ENCODE measurements at places on chromosomes 12 and 14.

DNA sequence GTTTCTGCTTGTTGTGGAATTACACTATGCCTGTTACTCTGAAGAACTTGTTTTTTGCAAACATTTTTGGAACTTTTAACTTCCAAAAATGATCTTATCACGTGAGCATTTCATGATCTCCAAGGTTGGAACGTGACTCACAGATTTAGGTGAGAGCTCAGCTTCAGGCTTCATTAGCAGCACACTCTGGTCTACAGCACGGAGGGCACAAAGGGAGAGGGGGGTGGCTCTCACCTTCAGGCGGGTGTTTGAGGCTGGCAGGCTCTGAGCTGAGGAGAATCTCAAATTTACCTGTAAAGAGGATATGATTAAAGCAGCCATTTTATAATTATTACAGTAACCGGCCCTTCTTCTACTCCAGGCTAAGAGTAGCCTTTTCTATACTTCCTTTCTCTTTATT is 45.3 kb upstream of the PZP start:
- DNase-seq = no peak

DNA sequence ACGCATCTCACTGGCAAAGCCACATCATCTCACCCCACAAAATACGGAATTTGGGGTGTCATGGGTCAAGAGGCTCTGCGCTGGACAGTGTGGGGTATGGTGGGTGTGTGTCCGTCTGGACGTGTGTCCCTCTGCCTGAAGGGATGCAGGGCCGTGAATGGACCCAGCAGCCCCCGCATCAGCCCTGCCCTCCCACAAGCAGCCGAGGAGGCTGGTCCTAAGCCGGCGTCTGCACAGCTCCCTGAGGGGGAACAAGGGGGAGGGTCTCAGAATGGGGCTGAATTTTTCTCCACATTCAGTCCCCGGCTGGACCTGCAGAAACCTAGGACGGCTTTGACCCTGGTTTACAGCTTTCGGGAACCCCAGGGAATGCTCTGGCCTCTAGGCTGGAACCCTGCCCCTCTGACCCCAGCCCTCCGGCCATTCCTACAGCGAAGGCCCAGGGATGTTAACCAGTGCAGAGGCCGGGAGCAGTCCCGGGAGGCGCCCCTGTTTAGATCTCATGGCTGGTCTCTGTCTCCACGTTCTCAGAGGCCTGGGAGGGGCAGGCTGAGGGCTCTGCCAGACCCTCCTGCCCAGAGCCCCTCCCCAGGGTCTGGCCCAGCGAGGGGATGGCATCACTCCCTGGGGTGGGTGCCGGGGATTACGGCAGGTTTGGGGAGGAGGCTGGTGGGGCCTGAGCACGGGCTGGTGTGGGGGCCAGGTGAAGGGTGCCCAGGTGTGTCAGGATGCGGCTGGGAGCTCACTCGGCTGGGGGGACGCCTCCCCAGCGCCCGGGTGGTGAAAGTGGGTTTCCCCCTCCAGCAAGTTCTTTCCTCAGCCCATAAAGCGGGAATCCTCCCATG is 156.5 kb upstream of the C14orf180 start:
- DNase-seq = no peak

GRCh38 chr12:123064366-123064765 is 83.9 kb downstream of the ARL6IP4 start:
- no peak for DNase-seq

- DNase-seq = no peak
Measured at GRCh38 chr14:103402695-103403094, 17.5 kb downstream of the MARK3 start.

- DNase-seq = no peak
Measured at GRCh38 chr12:31906557-31907301, 52.5 kb upstream of the RESF1 start.

DNA sequence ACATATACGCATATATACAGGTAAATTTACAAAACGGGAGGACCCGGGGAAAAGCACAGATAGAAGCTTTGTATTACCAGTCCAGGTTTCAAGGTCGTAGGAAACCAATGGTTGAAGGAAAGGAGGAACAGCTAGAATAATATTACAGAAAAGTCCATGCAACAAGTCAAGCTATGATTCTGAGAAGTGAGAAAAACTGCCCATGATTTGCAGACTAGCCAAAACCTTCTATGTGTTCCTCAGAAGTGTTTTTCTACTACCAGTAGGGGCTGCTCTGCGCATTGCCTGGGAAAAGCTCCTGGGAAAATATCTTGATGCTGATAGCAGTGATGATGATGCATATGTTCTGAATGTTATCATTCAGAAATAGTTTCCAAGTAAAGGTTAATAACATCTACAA is 2.2 kb downstream of the PDZRN4 start:
- DNase-seq = no peak

GRCh38 chr12:76871742-76872141 is 7.1 kb downstream of the CSRP2 start:
- no peak for DNase-seq

DNA sequence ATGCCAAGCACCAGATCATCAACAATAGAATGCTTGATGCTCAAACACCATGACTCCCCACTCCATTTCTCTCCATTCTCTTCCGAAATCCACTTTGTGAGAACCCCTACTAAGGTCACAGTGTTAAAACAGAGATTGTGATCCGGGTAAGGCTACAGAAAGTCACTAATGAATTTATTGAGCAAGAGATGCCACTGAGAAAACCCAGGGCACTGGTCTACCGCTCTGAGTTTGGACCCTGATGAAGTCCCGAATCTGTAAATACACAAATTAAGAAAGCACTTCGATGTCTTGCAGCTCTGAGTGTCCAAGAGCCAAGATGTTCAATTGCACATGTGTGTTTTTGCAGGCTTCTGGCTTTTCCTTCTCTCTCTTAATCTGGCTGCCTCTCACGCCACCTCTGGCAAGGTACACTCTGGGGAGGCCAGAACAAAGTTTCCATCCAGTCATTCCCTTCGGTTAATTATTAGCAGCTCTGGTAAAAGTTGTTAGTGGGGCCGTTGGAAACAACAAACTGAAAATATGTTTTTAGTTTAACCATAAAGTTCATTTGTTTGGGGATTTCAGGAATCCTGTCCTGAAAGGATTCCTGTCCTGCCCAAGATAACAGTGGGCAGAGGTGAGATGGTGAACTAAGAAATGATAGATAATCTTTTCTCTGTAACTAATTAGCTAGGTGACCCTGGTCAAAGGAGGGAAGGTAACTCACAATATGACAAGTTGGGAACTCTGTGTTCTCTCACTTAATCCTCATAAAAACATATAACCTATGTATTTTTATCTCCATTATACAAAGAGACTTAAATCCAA is 75.4 kb downstream of the BTG1 start:
- no peak for DNase-seq

- DNase-seq = no peak
Measured at GRCh38 chr12:10448236-10448635, 4.9 kb downstream of the KLRC1 start.
